NT2/D1 (cell line): ENCODE measurements at places on chromosomes 12 and 14.

GRCh38 chr14:95500201-95500681 lies 16.2 kb downstream of the SYNE3 start:
- DNase-seq, result no peak

- DNase-seq, result no peak
Observed at GRCh38 chr14:43249591-43249990, 1257.5 kb downstream of the FSCB start.

GRCh38 chr12:22687361-22688076 lies 62.5 kb downstream of the ETNK1 start:
- DNase-seq, result no peak

DNA sequence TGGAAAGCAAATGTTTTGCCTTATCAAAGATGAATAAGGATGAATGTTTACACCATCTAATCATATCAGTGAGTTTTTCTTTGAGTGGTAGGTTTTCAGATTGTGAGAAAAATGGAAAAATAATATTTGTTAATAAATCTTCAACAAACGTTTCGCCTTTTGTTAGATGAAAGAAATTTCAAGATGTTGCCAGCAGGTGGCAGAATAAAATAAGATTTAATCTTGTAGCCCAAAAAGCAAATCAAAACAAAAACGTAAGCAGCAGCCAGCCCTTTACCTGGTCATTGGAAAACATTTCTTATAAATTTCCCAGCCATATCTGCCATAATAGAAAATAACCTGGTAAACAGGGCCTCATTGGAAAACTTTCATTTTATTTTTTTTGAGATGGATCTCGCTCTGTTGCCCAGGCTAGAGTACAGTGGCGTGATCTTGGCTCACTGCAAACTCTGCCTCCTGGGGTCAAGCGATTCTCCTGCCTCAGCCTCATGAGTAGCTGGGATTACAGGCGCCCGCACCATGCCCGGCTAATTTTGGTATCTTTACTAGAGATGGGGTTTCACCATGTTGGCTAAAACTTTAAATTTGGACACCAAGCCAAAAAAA lies 15.4 kb upstream of the TMEM120B start:
- no peak for DNase-seq

DNA sequence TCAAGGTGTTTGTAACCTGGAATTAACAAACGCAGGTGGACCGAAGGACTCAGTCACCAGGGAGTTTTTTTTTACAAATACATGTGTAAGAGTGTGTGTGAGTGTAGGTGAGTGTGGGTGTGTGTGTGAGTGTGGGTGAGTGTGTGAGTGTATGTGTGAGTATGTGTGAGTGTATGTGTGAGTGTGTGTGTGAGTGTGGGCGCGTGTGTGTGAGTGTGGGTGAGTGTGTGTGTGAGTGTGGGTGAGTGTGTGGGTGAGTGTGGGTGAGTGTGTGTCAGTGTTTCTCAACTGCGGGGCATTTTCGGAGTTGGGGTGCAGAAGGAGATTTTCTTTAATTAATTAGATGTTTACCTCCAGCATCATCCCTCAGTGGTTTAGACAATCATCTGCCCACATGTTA lies 1178.8 kb downstream of the VRK1 start:
- DNase-seq, result no peak

DNA sequence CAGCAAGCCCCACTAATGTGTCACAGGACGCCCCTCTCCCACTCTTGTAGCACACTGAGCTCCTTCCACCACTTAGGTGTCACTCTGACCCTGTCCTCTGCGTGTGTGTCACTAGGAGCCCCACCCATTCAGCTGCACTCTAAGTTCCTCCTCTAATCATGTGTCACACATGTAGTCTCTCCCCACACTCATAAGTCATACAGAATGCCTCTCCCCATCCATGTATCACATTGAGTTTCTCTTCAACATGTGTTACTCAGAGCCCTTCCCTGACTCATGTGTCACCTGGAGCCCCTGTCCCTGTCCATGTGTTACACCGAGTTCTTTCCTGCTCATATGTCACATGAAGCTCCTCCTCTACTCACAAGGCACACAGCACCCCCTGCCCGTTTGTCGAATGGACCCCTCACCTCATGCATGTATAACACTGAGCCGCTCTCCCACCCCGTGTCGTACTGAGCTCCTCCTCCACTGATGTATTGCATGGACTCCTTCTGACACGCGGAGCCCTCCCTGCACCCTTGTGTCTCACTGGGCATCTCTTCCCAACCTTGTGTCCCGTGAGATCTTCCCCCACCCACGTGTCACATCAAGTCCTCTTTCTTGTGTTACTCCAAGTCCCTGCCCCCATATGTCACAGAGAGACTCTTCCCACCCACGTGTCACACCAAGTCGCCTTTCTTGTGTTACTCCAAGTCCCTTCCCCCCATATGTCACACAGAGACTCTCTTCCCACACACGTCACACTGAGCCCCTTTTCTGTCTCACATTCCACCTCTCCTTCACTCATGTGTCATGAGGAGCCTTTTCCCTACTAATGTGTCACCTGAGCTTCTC lies 31.0 kb downstream of the RTL1 start:
- DNase-seq, result no peak

GRCh38 chr14:76236172-76237130 lies 84.7 kb downstream of the GPATCH2L start:
- no peak for DNase-seq

- DNase-seq, result no peak
Observed at GRCh38 chr12:43099691-43100163, 452.3 kb downstream of the ADAMTS20 start.

GRCh38 chr14:89205137-89205740 lies 211.8 kb downstream of the FOXN3 start:
- DNase-seq, result no peak

- DNase-seq, result no peak
Observed at GRCh38 chr14:23360496-23360895, 4.5 kb downstream of the EFS start.

- DNase-seq, result no peak
Observed at GRCh38 chr12:27523305-27523641, 733 bp upstream of the PPFIBP1 start.

DNA sequence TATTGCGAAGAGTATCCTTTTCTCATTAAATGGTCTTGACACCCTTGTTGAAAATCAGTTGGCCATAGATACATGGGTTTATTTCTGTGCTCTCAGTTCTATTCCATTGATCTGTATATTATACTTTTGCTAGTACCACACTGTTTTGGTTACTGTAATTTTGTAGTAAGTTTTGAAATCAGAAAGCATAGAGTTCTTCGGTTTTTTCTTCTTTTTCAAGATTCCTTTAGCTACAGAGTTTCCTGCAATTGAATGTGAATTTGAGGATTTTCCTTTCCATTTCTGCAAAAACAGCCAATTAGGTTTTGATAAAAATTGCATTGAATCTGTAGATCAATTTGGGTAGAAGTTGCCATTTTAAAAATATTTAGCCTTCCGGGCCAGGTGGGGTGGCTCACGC lies 60.2 kb downstream of the ARHGAP5 start:
- DNase-seq, result no peak

- no peak for DNase-seq
Observed at GRCh38 chr12:79252358-79253075, 387.9 kb downstream of the SYT1 start.

DNA sequence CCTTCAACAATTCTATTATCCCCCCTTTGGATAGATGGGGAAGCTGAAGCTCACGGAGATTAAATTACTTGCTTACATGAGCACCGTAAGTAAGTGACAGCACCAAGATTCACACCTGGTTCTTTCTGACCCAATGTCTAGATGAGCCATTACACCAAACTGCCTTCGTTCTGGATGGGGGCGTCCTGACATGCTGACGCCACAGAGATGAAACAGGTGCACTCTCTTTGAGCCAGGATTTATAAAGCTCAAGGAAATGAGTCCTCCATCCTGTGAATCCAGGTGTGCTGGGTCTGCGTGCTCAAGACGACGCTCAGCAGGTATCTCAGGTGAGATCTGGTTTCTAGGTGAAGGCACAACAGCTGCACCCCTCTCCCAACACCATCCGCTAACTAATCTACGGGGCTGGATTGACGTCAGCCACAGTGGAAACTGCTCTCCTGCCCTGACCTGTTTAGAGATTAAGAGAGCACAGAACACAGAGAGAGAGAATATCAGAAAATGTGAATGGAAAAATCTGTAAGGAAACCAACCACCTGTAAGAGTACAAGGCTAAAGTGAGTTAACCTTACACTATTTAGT lies 61.6 kb downstream of the KSR2 start:
- DNase-seq, result no peak

GRCh38 chr12:66290716-66291200 lies 11.5 kb upstream of the HELB start:
- no peak for DNase-seq

DNA sequence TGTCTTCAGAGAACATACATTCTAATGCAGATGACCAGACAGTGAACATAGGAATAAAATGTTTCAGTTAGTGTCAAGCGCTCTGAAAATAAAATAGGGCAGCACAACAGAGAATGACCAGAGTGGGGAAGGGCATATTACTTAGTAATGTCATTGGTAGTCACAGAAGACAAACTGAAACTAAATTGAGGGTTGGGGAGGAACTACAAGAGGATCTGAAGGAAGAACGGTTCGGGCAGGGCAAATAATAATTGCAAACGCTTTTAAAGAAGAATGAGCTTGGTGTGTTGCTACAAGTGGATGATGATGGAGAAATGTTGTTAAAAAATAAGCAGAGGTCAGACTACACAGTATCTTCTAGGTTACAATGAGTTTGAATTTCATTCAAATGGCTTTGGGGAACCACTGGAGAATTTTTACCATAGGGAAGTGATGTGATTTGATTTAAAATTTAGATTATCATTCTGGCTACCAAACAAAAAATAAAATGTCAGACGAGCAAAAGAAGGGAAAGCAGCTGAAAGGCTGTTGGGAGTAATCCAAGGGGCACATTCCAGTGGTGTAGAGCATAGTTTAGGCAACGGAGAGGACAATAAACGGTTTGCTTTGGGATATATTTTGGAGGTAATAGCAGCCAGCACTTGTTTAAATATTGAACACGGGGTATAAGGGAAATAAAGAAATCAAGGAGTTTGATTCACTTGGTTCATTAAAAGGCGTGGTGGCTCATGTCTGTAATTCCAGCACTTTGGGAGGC lies 56.3 kb upstream of the SLC6A13 start:
- no peak for DNase-seq

GRCh38 chr14:89507521-89507920 lies 90.5 kb upstream of the FOXN3 start:
- no peak for DNase-seq

- no peak for DNase-seq
Observed at GRCh38 chr14:20002319-20002718, 356 bp downstream of the OR4Q2 start.

GRCh38 chr12:102301547-102301946 lies 103.9 kb upstream of the PMCH start:
- no peak for DNase-seq
